NCI-H446 (cell line): ENCODE measurements at places on chromosomes 3 and 15.

DNA sequence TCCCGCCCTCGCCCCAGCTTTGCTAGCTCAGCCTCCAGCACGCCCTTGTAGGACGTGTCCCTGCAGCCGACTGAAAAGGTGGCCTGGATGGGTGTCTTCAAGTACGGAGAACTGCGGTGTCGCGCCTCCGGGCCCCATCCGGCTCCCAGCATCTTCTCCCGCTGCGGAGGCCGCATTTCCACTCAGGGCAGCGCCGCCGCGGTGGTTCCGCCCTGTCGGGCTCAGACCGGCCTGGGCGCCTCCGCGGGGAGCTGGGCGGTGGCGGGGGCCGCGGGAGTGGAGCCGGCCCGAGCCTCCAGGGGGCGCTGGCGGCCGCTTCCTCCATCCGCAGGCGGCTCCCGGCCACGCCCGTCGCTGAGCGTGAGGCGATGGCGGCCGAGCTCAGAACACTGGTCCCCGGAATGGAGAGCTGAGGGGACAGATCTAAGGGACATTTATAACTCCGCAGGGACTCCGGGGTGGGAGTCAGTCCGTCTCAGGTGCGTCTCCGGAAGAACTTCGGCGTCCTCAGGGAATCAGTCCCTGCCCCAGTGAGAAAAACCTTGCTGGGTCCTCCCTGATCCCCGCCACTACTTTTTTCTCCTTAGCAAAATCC, 13.6 kb upstream of the SMCO1 start:
- peak; percentile 51 for DNase-seq

DNA sequence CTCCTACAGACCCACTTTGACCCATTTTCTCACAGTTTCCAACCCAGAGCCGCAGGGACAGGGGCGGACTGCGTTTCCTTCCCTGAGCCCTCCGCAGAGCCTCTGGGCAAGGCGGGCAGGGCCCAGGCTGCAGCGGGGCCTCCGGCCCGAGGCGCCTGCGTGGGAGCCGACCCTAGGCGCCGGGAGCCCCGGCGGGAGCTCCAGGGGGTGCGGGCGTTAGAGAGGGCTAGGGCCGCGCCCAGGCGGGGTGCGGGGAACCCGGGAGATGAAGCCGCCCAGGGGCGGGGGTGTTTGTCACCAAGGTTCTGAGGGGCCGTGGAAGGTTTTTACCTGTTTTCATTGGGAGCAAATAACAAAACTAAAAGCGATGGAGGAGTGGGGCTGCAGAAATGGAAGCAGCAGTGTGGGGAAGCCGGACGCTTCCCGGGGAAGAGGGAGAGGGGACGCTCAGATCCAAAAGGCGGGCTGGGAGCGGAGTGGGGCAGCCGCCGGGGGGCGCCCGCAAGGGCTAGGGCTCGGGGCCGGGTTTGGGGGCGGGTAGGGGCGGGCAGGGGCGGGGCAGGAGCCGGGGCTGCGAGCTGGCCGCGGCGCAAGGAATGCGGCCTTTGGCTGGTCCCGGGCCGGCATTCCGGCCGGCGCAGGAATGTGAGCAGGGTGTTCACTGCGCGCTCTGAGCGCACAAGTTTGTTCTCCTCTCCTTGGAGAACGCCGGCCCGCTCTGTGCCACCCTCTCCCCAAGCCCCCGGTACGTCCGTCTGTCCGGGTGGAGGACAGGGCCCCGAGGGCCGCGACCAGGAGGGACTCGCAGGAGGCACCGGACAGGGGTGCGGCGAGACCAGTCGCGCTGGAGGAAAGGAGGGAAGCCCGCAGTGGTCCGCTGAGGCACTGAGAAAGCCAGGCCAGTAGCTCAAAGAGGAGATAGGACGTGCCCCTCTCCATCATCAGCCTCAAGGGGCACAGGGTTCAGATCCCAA, 61.1 kb downstream of the AMOTL2 start:
- DNase-seq: no peak

DNA sequence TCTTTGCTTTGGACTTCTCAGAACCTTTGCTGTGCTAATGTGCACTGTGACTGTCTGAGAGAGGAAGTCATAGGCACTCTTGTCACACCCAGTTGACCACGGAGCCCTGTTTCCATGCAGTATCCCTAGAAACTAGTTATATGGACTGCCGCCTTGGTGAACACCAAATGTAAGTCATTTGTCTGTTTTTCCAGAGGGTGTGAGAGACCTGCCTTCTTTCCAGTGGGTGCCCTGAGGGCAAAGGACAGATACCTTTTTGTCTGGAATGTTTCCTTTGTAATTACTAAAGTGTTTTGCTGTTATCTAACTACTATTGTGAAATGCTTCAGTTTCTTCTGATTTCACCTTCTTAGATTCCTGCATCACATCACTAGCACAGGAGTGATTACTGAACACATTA, 91.8 kb downstream of the LARS2 start:
- DNase-seq: no peak

- DNase-seq: no peak
These were observed 17.4 kb upstream of the SUSD5 start for GRCh38 chr3:33236005-33236404.

GRCh38 chr15:88624156-88624970, 3.2 kb downstream of the AEN start:
- no peak for DNase-seq

GRCh38 chr15:67166280-67167009, 88.0 kb downstream of the AAGAB start:
- no peak for DNase-seq

DNA sequence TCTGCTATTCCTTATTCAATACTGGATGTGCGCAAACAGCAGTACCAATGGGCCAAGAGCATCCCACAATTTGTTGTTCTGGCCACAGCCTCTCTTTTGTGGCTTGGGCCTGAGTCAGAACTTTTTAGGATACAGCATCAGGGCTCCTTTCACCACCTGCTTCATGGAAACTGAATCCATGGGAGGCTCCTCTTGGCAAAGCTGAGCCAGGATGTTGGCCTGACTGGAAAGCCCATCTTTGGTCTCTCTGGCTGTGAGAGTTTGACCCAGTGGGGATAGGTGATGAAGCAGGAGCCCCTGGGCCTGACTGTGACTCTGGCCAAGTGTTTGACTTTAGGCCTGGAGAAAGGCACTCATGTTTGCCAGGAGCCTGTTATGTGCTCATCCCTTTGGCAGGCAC, 27.6 kb downstream of the IL16 start:
- no peak for DNase-seq

DNA sequence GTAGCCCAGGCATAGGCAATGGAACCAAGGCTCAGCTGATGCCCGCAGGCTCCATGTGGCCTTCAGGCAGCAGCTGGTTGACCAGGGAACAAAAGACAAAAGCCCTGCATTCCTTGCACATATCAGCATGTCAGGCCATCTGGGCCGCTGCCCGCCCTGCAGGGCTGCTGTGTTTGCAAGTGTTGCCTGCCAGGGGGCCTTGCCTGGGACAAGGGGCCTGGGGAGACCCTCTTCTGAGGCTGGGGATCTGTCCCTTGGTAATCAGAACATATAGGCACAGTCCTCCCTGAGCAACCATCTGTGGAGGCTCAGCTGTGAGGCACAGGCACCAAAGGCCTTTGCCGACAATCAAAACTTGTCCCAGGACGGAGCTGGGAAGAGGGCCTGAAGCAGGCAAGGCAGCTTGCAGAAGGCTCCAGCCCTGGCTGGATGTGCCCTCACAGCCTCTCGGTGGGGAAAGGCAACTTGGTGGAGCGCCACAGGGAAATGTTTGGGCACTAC, 138.2 kb downstream of the TPRA1 start:
- no peak for DNase-seq

GRCh38 chr3:106059953-106060517, 191.2 kb upstream of the CBLB start:
- no peak for DNase-seq

- no peak for DNase-seq
These were observed 74.3 kb downstream of the TCF12 start for GRCh38 chr15:56992725-56993124.

- peak; percentile 73 for DNase-seq
These were observed 85.3 kb upstream of the MBNL1 start for GRCh38 chr3:152183473-152183872.

DNA sequence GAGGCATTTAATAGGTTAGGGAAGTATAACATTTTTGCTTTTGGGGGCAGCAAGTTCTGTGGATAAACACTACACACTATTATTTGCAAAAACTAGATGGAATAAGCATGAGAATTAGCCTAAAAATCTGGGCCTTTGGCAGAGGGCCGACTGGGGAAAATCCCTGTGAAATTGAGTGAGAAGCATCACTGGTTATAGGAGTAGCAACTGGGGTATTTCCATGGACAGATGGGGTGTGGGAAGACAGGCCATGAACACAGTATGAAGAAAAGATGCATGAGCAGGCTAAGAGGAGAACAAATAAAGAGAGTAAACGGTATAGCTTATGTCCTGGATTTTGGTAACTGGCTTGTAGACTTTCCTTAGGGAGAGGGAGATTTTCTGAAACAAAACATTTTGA, 32.9 kb upstream of the CSPG5 start:
- DNase-seq: no peak

- DNase-seq: no peak
These were observed 25.9 kb downstream of the WNT7A start for GRCh38 chr3:13853978-13854296.

DNA sequence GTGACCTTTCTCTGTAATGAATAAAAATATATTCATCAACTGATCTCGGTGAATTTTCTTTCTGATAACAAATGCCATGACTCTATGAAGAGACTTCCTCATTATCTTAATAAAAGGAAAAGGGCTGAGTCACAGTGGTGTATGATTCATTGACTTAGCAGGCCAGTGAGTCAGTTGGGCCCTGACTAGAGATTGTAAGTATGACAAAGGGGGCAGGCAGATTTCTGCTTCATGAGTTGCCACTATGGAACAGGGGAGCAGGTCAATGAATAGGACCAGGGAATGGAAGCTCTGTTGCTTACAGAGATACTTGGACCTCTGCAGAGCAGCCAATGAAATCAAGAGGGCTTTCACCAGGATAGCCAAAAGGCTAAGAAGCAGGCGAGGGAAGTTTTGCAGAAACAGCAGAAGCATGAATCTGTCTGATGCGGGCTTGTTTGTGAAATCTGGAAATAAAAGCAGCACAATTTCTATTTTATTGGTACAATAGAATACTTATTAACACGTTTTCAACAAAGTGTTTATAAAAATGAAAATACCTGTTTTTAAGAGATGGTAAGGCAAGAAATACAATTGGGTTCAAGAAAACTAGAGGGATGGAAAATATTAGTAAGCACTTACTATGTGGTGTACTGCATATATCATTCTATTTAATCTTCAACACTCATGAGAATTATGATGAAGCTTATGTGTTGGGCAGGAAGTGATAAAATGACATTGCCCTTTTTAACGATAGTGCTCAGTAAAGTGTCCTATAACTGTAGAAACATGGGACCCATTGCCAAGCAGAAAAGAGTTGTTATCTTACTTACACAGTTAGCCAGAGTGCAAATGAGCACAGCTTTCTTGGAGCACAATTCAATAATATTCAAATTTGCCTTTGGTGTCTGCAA, 169.8 kb upstream of the MYRIP start:
- no peak for DNase-seq

GRCh38 chr3:10459954-10460754, 45.2 kb downstream of the ATP2B2 start:
- no peak for DNase-seq

DNA sequence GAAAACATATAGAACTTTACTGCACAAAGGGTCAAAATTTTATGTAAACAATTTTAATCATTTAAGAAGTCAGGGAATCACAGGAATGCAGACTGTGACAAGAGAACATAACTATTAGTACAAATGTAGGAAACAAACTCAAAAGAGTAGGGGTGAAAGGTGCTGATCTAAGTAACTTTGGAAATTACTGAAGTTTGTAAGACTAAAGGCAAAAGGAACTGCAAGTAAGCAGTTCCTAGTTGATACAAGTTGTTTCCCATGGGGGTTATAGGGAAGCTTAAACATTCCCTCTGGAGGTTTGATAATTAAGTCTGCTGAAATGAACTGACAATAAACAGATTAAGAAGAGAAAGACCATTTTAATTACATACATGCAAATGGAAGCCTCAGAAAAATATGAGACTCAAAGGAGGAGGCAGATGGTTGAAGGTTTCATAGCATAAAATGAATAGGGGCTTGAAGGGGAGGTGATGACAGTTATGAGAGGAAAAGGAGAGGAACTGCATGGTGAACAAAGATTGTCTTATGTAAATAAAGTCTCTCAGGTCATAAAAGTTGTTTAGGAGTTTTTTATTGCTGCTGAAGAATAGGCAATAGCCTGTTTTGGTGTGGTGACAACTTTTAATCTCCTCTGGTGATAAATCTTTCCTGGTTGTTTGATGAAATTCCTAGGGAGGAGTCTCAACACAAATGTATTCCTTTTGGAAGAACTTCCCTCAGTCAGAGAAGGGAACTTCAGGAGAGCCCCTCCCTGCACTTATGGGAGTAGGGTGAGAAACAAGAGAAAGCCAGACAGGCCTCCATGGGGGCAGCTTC, 17.1 kb downstream of the SETMAR start:
- DNase-seq: no peak

DNA sequence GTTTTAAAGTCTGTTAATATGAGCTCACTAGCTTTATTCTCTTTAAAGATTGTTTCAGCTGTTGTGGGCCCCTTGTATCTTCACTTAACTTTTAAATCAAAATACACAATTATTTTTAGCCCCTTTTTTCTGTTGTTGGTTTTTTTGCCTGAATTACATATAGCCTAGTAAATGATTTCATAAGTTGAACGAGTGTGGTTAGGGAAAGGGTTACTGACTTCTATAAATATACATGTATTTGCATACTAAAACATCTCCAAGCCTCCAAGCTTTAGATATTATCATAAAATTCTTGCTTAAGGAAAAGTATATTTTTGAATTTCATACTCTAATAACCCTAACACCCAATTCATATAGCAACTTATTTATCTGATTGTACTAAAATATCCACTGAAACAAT, 73.2 kb upstream of the ARL6 start:
- DNase-seq: no peak

DNA sequence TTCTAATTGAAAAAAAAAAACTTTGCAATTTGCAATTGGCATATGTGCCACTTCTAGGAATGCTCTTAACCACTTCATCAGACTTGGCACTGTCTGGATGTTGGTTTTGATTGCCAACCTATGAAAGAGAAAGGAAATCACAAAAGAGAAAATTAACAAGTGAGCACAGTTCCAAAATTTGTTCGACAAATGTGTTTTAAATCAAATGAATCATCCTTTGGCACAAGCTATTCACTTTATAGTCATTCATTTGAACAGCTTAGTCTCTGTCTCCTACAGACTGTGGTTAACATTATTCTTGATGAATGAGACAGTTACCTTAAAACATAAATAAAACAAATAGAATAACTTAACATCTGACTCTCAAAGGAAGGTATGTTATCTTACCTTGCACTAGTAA, 265.0 kb downstream of the EPHA3 start:
- peak; percentile 32 for DNase-seq

DNA sequence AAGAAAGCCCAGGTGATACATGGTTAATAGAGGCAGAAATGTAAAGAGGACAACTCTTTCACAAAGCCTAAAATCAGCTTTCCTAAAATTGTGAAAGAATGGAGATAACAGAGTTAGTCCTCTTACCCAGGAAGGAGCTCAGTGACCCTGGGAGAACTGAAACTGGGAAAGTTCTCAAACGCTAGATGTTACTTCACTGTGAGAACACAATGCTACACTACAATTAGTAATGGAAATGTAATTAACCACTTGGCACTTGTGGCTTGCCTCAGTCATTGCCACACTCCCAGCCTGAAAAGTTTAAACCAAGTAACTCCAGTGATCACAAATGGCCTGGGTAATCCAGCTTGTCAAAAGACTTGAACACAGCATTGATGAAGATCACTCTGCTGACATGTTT, 102.7 kb upstream of the FGF7 start:
- DNase-seq: no peak
